ENCODE measurements at places on chromosomes 2 and 18. TPM values are rescaled to one million over a fixed set of nuclear protein-coding genes. Genes with fewer than 3 reads are reported as not detected.

The LRRTM1 gene
- not detected for total RNA-seq

DNA sequence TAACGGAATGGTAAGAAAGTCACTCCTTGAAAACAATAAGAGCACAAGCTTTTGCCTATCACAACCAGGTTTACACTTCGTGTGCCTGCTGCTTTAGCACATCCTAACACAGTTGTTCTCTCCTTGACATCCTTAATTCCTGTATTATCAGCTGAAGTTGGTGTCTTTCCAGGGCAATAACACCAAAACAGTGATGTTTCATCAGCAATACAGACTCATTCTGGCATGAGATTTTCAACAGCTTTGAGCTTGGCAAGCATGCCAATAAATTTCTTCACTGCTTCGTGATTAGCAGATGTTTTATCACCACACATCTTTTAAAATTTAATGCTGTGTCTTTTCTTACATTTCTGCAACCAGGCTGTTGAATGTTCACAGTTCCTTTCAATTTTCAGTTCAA is 148.4 kb downstream of the EIPR1 start:
- H3K36me3 ChIP-seq: peaks cover 51% of the 10 kb centered on the region
- H3K4me1 ChIP-seq: peaks cover 16% of the 10 kb centered on the region
- H3K27ac ChIP-seq: no peak overlapping the region
- no peaks in the 10 kb centered on the region for H3K27me3 ChIP-seq

DNA sequence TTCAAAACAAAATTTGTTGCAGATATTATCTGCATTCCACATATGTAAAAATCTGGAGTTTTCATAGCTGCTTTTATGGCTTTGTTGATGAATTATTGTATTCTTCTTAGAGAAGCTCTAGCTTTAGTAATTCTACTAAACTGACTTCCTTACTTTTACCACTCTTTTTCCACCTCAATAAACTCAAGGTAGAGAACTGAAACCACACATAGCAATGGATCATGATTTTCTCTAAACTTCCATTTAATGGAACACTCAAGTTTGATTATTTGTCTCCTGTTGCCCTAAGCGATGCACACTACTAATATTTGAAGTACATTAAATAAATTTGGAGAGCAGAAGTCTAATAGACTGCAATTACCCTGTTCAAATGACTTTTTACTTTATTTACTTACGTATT is 192.0 kb downstream of the NBAS start:
- no peak for DNase-seq
- H3K27me3 ChIP-seq: no peaks in the 10 kb centered on the region
- H3K36me3 ChIP-seq: peaks cover 32% of the 10 kb centered on the region
- H3K4me3 ChIP-seq: no peak overlapping the region

The RAB17 gene
- 0.18 TPM for total RNA-seq

The CERKL gene
- total RNA-seq: not detected

The GPR155 gene
- 8.6 TPM for total RNA-seq

GRCh38 chr2:74428675-74429074 is 7.1 kb downstream of the WDR54 start:
- no peaks in the 10 kb centered on the region for H3K4me1 ChIP-seq
- no peaks in the 10 kb centered on the region for H3K27me3 ChIP-seq
- peaks cover 13% of the 10 kb centered on the region for H3K36me3 ChIP-seq
- no peak for DNase-seq
- H3K27ac ChIP-seq: no peak overlapping the region

- no peak overlapping the region for H3K4me3 ChIP-seq
- H3K36me3 ChIP-seq: peaks cover 5% of the 10 kb centered on the region
- H3K4me1 ChIP-seq: no peaks in the 10 kb centered on the region
- DNase-seq: no peak
- H3K27ac ChIP-seq: no peak overlapping the region
These were observed 37.2 kb downstream of the MBOAT2 start for GRCh38 chr2:8966123-8966908.

Data from activated CD4-positive, alpha-beta T cell treated with anti-CD3 and anti-CD28 coated beads for 36 hours (primary cell).